ENCODE measurements at places on chromosomes 2 and 18.

DNA sequence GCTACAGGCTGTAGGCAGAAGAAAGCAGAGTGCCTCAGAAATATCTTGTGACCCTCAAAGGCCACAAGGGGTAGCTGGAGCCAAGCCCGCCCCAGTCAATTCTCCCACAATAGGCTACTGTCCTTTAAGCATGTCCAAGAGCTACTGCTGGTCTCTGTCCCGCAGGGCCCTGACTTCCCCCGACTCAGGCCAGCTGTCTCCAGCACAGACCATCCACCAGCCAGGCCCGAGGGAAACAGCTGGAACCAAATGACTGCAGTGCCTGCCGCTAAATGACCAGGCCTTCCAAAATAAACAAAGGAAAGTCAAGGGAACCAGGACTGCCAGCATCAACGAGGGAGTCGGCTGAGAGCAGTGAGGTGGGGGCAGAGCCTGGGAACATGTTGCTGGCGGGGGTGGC is 36.7 kb downstream of the MCFD2 start:
- no peak for DNase-seq

DNA sequence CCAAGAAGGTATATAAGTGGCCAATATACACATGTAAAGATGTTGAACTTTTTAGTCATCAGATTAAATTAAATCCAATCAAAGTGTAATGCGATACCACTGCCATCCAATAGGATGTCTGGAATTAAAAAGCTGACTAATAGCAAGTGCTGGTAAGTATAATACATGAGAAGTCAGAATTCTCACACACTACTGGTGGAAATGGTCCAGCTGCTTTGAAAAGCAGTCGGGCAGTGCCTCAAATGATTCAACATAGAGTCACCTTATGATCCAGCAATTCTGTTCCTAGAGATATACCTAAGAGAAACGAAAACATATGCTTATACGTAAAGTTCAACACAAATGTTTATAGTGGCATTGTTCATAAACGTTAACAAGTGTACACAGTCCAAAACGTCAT is 124.1 kb upstream of the MYT1L start:
- no peak for DNase-seq

DNA sequence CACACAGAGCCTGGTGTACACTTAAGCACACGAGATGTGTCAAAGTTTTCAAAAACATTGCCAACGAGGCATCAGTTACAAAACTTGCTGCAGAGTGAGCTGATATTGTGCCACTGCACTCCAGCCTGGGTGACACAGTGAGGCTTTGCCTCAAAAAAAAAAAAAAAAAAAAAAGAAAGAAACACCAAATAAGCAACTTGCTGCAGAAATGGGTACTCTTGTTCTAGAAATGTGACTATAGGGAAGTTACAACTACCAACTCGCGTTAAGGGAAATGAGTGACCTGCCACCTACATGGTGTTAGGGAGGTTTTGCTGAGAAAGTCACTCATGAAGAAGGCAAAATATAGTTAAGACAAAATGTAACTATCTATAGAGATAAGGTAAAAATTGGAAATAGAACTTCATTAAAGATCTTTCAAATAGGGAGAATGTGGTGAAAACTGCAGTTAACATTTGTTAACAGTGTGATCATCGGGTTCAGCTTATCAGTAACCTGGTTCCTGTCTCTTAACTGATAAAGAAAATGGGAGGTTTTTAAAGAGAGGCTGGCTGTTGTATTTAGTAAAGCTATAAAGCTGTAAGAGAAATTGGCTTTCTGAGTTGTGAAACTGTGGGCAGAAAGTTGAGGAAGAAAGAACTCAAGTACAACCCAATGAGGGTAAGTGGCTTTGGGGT is at the start of gene IL1RL1:
Gene IL1RL1 (plus strand): TSS at position 600 of the 677 bp plus-strand sequence. CDS start 26,702 bp downstream, outside the sequence.
- DNase-seq = no peak

DNA sequence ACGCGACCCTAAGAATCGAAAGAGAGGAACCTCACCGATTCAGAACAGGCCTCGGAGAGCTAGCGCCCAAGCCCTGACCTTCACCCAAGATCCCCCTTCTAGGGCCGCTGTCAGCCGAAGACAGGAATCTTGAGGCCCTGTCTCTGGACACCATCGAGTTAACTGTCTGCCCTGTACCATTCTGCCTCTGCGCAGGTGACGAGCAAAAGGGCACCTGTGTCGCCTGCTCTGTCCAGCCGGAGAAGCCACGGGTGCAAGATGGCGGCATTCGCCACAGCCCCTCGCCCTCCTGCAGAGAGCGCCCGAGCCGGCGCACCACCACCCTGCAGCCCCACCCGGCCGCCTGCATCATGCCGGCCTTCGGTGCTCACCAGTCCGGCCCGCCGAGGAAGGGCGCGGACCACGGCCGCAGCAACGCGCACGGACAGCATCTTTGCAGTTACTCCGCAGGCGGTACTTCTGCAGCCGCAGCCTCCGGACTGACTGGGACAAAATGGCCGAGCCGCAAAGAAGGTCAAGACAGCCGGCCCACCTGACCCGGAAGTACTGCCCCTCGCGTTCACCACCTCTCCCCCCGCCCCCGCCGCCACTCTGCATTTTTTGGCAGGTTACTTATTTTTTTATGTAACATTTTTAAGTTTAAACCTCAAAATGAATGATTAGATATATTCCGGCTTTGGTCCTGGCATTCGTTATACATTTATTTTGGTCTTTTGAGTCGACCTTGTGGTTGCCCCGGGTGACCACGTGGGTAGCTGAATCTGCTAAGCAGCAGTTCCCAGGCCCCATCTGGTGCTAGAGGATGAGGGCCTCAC is at the start of gene ATP5F1A:
Gene ATP5F1A (minus strand): TSS at position 496 of the 815 bp plus-strand sequence. CDS start 65 bp downstream, at position 431.
- peak; percentile 95 for DNase-seq

- DNase-seq = no peak
These were observed 42.9 kb downstream of the ARID5A start for GRCh38 chr2:96579422-96579821.

- DNase-seq = no peak
These were observed 79.6 kb downstream of the HRH4 start for GRCh38 chr18:24539866-24540617.

GRCh38 chr2:21382701-21383520 is 259.1 kb downstream of the TDRD15 start:
- DNase-seq = no peak

DNA sequence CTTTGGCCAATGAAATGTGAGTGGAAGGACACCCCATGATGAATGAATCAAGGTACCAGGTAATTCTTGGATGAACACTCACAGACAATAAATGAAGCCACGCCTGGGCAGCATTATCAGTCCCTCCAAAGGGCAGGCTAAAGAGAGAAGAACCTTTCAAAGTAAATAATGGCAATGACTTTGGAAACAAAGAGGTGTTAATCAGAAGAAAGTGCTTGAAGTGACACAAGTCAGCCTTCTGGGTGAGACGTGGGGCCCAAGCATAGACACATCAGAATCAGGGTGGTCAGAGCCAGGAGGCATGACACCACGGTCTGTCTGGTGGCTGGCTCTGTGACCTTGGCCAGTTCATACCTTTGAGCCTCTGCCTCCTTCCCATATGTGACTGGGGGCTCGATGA is 103.3 kb downstream of the POLR1A start:
- DNase-seq = peak; percentile 36

GRCh38 chr2:236538242-236538641 is 31.4 kb upstream of the ACKR3 start:
- DNase-seq = no peak

DNA sequence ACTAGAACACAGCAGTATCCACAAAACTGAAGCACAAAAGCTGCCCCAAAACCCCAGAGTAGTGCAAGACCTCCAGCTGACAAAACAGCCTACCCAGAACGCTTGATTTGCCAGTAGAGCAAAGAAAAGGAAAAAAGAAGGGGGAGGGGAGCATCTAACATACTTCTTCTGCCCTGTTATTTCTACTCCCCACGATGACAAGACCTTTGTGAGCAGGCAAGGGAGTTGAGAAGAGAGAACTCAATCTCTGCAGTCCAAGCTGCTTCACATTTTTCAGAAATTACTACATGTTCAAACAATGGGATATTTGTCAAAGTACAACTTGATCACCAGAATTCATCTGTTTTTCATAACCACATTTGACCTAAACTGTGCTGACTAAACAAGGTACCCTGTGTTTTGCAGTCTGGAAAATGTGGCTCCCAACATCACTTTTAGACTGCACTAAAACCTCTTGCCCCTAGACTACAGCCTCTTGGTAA is 286.7 kb downstream of the EXOC6B start:
- DNase-seq = no peak

DNA sequence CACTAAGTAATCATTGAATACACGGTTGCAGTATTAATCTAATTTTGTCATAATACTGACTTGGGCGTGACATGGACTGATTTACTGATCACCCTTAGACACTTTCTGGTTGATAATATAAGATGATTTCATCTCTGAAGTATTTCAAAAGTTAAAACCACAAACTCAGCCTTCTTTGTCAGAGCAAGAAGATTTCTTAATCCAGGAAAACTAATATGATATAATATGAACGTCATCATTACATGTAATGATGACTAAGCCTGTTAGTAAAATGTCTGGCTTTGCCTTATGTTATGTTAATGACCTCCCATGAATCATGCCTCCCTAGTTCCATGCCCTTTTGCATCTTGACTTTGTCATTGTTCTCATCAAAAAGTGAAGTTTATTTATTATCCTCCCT is 1325.0 kb upstream of the CDH2 start:
- DNase-seq = no peak

- DNase-seq = no peak
These were observed 23.9 kb downstream of the IAH1 start for GRCh38 chr2:9498210-9498609.

GRCh38 chr2:181054843-181055242 is 74.4 kb downstream of the UBE2E3 start:
- no peak for DNase-seq

DNA sequence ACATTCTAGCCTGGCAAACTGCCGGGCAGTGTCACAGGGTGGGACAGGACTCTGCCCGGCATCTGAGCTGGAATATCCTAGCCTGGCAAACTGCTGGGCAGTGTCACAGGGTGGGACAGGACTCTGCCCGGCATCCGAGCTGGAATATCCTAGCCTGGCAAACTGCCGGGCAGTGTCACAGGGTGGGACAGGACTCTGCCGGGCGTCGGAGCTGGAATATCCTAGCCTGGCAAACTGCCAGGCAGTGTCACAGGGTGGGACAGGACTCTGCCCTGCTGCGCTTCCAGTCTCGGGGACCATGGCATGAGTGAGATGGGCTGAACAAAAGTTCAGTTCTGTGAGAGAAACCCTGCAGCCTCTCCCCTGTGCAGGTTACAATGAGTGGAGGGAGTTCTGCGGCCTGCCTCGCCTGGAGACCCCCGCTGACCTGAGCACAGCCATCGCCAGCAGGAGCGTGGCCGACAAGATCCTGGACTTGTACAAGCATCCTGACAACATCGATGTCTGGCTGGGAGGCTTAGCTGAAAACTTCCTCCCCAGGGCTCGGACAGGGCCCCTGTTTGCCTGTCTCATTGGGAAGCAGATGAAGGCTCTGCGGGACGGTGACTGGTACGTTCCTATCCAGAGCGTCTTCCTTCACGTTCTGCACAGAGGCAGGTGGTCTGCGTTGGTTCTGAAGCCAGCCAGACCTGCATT is 80.3 kb downstream of the TPO start:
- peak; percentile 56 for DNase-seq

GRCh38 chr2:238408615-238409340 is 17.9 kb upstream of the ASB1 start:
- no peak for DNase-seq

DNA sequence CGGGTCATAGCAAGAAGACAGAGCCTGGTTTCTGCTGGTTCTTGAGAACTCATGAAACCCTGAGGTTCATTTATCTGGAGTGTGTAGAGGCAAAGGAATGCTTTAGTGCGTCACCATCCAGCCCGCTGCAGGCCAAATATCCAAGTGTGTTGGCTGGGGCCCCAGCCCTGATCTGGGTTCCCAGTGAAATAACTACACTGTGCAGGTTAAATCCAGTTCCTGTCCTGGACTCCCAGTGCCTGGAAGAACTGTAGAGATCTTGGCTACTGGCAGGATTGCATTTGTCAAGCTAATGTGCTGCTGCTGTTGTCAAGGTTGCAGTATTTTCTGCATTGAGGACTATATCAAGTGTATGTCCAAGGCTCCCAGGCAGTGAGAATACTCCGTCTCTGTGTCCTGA is 89.9 kb downstream of the MAPK4 start:
- DNase-seq = peak; percentile 82

- no peak for DNase-seq
These were observed 62.4 kb upstream of the MBOAT2 start for GRCh38 chr2:9065901-9066300.

GRCh38 chr2:1881998-1882397 is 137.7 kb upstream of the PXDN start:
- no peak for DNase-seq

DNA sequence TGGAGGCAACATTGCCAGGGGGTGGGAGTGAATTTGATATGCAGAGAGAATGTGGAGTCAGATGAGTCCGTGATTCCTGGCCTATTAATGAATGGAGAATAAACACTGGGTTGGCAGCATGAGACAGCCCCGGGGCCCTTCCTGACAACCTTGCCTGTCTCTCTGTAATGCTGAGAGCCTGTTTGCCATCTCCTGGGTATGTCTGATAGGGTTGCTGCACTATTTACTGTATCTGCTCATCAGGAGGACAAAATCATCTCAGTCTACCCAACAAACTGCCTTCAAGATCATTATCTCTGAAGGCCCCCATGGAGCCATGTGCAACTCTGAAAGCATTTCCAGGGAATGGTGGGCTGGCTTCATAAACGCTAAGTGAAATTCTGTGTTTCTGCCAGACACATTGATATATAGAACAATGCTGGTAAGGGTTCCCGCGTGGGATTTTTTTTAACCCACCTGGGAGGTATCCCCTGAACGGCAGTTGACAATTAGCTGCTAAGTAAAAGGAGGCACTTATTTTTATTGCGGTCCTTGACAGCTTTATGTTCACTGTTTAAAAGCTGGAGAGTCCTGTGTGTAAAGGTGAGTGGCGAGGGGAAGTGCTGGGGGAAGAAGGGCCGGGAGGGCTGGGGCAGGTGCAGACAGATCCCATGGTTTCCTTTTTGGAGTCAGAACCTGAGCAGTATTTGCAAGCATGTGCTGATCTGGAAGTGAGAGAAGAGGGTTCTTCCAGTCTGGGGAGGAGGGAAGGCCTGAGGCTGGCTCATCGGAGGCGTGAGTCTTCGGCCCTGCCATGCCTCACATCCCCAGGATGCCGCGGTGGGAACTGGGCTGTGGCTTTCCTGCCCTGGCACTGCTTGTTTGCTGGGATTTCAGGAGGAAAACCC is 64.8 kb downstream of the ARHGAP25 start:
- DNase-seq = no peak

DNA sequence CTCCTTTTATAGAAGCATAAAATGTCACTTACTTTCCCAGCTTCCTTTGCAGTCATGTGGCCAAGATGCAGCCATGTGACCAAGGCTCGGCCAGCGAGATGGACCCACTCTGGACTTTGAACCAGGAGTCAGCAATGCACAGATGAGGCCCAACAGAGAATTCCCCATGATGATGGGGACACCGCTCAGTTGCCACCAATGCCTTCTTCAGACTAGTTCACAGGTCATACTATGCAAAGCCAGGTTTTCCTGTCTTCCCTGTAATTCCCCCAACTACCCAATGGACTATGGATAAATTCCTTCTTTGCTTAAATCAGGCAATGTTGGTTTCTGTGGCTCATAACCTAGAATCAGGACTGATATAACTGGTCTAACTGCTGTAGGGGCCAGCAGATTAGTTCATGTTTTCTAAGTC is 22.5 kb upstream of the REL start:
- no peak for DNase-seq

GRCh38 chr18:22168360-22168921 is 948 bp upstream of the GATA6 start:
- DNase-seq = no peak

- no peak for DNase-seq
These were observed 152.9 kb downstream of the ARHGAP28 start for GRCh38 chr18:6882401-6882800.

GRCh38 chr2:18167871-18168270 is 289.4 kb downstream of the KCNS3 start:
- DNase-seq = no peak

- DNase-seq = no peak
These were observed 140.2 kb downstream of the PLCL1 start for GRCh38 chr2:197944416-197945096.
